ENCODE measurements at places on chromosomes 7 and 10. TPM values are rescaled to one million over a fixed set of nuclear protein-coding genes. Genes with fewer than 3 reads are reported as not detected.
A peak's percentile ranks its signal among the peaks of the same experiment; 100 is the strongest.

DNA sequence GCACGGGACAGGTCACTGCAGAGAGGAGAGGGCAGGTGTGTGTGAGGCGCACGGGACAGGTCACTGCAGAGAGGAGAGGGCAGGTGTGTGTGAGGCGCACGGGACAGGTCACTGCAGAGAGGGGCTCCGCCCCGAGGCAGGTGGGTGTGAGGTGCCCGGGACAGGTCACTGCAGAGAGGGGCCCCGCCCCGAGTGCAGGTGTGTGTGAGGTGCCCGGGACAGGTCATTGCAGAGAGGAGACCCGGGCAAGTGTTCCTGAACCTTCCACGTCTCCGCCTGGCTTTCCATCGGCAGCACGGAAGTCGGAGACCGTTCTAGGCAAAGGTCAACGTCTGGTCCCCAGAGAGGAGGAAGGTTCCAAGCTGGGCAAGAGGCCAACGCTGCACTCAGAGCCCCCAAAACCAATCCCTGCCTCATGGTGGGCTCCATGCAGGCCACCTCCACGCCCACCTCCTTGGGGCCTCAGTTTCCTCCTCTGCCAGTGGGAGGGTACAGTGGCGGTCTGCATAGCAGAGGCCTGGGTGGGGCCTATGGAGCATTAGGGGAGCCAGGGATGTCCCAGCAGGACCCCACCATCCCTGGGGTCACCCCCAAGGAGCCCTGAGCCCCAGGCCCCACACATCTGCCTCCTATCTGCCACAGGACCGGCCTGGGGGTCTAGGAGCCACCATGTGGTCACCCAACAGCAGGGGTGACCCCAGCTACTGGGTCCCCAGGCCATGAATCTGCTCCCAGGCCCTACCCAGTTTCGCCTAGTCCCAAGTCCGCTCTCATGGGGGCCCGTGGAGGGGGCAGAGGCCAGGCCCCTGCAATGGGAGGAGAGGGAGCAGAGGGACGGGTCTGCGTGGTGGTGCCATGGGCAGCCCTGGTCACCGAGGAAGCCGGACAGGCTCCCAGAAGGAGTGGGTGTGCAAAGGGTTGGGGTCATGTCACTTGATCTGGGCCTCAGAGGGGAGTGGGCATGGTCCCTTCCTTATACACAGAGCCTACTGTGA lies 57.0 kb downstream of the STK32C start:
- H3K4me3 ChIP-seq: no peak overlapping the region
- H3K27me3 ChIP-seq: peaks cover 31% of the 10 kb centered on the region
- no peaks in the 10 kb centered on the region for H3K36me3 ChIP-seq
- H3K4me1 ChIP-seq: peaks cover 3% of the 10 kb centered on the region

DNA sequence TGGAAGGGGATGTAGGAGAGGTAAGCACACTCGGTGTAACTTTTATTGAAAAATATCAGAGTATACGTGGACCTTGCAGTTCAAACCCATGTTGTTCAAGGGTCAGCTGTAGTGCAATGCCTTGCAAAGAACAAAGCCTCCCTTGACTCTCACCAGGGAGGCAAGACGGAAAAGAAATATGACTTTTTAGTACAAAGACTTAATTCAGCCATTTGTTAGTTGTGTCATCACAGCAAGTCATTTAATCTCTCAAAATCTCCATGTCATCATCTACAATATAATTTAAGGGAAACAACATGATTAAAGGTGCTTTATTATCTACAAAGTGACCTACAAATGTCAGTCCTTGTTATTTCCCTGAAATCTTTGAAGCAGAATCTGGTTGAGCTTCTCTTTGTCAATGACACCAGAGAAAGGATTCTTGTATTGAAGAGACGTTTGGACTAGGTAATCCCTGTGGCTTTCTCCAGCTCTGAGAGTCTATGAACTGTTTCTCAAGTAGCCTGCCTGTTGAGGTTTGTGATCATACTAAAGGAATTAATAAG lies 502.8 kb downstream of the REEP3 start:
- H3K27ac ChIP-seq: no peak overlapping the region
- no peaks in the 10 kb centered on the region for H3K36me3 ChIP-seq
- DNase-seq: no peak
- no peak overlapping the region for H3K4me3 ChIP-seq
- no peaks in the 10 kb centered on the region for H3K4me1 ChIP-seq

DNA sequence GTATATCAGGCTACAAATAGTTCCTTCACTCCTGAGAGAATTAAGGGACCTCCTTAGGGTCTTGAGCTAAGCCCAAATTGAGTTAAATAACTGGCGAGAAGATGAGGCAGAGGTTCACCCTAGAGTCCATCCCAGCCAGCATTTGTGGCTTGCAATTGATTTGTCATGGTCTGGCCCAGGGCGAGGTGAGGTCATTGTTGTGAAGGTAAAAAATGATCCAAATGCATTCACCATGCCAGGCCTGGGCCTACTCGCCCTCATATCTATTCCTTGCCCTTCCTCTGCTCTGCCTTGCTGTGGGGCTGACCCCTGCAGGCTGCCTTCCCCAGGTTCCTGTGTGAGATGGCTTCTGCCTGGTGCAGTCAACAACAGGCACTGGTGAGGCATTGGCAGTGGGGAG lies 207.2 kb downstream of the ZNF365 start:
- H3K4me1 ChIP-seq: peaks cover 3% of the 10 kb centered on the region
- no peak overlapping the region for H3K4me3 ChIP-seq
- H3K27ac ChIP-seq: no peak overlapping the region
- no peaks in the 10 kb centered on the region for H3K36me3 ChIP-seq
- DNase-seq: no peak
- H3K27me3 ChIP-seq: peaks cover 3% of the 10 kb centered on the region

- no peaks in the 10 kb centered on the region for H3K27me3 ChIP-seq
- H3K27ac ChIP-seq: no peak overlapping the region
- H3K4me3 ChIP-seq: no peak overlapping the region
- H3K36me3 ChIP-seq: peaks cover 9% of the 10 kb centered on the region
- DNase-seq: no peak
Measured at GRCh38 chr10:32746869-32747268, 211.2 kb downstream of the ITGB1 start.

- no peak overlapping the region for H3K4me3 ChIP-seq
- no peaks in the 10 kb centered on the region for H3K27me3 ChIP-seq
- DNase-seq: no peak
Measured at GRCh38 chr7:18175801-18176450, 148.3 kb upstream of the PRPS1L1 start.

DNA sequence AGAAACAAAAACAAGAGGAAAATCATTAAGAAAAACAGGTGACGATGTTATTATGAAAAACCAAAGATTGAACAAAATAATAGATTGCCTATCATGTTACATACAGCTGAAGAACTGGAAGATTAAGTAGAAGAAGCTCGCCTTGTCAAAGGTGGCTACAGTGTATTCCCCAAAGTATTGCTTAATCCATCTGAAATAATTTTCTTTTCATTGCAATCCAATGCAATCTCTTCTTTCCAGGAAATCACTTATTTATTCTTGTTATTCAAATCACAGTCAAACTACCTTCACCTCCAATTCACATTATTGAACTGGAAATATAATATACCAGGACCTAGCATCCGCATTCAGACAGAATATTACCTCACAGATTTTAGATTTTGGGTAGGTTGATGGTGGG lies 235.9 kb downstream of the AHR start:
- H3K27ac ChIP-seq: no peak overlapping the region
- no peaks in the 10 kb centered on the region for H3K27me3 ChIP-seq
- peaks cover 15% of the 10 kb centered on the region for H3K4me1 ChIP-seq
- DNase-seq: no peak
- no peaks in the 10 kb centered on the region for H3K36me3 ChIP-seq

DNA sequence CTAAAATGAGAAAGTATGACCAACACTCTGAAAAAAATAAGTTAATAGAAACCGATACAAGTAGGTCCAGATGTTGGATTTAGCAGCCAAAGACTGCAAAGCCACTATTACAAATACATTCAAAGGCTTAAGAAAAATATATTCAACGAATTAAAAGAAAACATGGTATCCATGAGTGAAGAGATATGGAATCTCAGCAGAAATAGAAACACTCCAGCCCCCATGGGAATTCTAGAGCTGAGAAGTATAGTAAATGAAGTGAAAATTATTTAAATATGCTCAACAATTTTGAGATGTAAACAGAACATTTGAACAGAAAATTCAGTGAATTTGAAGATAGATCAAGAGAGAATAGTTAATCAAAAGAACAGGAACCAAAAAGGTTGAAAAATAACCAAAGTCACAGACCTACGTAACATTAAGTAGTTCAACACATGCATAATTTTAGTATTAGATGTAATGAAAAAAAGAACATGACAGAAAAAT lies 72.0 kb upstream of the WIPF3 start:
- peaks cover 3% of the 10 kb centered on the region for H3K4me1 ChIP-seq
- no peak for DNase-seq
- no peaks in the 10 kb centered on the region for H3K27me3 ChIP-seq
- H3K27ac ChIP-seq: no peak overlapping the region
- H3K36me3 ChIP-seq: no peaks in the 10 kb centered on the region

DNA sequence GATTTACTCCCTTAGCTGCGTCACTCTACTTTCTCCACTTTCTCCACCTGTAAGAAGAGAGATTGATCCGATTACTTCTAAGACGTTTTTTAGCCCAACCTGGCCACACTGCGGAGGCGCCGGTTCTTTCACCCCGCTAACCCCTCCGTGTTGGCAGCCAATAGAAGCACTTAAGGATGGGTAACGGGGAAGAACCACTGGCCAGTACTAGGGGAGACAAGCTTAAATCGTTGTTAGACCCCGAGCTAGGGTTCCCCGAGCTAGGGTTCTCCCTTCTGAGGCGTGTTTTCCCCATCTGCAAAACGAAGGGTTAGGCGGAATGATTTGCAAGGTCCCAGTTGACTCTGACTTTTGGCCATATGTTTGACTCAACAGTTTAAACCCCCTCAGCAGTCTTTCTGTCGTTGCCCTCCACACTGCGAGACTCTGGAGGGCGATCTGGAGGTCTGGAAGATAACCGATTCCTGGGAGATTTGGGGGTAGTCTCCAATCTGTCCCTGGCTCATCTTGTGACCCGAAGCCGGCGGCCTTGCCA lies 644 bp downstream of the UMAD1 start:
- peak overlapping the region; percentile 96 for H3K4me3 ChIP-seq
- H3K27ac ChIP-seq: peak overlapping the region; percentile 98
- H3K27me3 ChIP-seq: no peaks in the 10 kb centered on the region
- no peak for DNase-seq
- H3K36me3 ChIP-seq: peaks cover 9% of the 10 kb centered on the region

DNA sequence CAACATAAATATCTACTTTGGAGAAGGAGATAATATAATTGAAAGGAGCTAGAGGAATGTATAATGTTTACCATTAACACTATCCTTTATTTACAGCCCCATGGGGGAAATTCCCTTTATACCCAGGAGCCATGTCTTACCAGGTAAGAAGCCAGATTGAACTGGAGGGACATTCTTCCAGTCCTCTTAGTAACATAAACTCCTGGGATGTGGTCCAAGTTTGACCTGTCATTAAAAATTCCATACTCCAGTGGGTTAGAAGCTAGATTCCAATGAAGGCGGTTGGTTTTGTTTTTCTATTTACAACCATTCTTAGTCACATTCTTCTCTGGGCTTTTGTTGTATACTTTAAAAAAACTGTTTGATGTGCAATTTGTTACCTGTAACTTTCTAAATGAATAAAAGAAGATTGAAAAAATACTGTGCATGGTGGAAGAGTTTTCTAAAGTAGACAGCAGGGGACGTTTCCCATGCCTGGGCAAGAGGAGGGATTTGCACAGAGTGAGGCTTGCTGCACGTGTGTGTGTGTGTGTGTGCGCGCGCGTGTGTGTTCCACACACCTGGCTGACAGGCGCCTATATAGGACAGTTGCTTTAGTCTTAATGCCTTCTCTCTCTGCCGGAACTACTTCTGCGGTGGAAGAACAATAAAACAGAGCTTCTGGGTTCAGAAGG lies 2.0 kb downstream of the PLCE1 start:
- no peak overlapping the region for H3K4me3 ChIP-seq
- no peak for DNase-seq
- H3K4me1 ChIP-seq: peaks cover 44% of the 10 kb centered on the region

- H3K27me3 ChIP-seq: no peaks in the 10 kb centered on the region
- peaks cover 18% of the 10 kb centered on the region for H3K4me1 ChIP-seq
- H3K27ac ChIP-seq: peak overlapping the region; percentile 76
- no peak for DNase-seq
- no peaks in the 10 kb centered on the region for H3K36me3 ChIP-seq
- peak overlapping the region; percentile 35 for H3K4me3 ChIP-seq
Measured at GRCh38 chr10:93299195-93299594, 182.9 kb downstream of the MYOF start.

GRCh38 chr7:134515569-134516468 lies 11.5 kb upstream of the AKR1B10 start:
- no peak overlapping the region for H3K4me3 ChIP-seq
- DNase-seq: no peak
- peaks cover 10% of the 10 kb centered on the region for H3K4me1 ChIP-seq

GRCh38 chr10:88066876-88067275 lies 203.5 kb downstream of the PTEN start:
- no peaks in the 10 kb centered on the region for H3K27me3 ChIP-seq
- H3K4me1 ChIP-seq: peaks cover 10% of the 10 kb centered on the region
- DNase-seq: no peak

GRCh38 chr7:1695800-1696454 lies 25.9 kb downstream of the ELFN1 start:
- no peak for DNase-seq
- H3K27ac ChIP-seq: no peak overlapping the region
- no peak overlapping the region for H3K4me3 ChIP-seq
- H3K36me3 ChIP-seq: peaks cover 7% of the 10 kb centered on the region
- peaks cover 25% of the 10 kb centered on the region for H3K27me3 ChIP-seq

The SFR1 gene
- 6.4 TPM for total RNA-seq

The TFAM gene
- 52.7 TPM for total RNA-seq

The MLXIPL gene
- total RNA-seq: 1.5 TPM

The GRID1 gene
- total RNA-seq: 0.22 TPM

The OGDHL gene
- 10.4 TPM for total RNA-seq

The TRIM24 gene
- total RNA-seq: 86.6 TPM

The TAS2R5 gene
- total RNA-seq: 5.9 TPM

The CEP55 gene
- total RNA-seq: 6.0 TPM

The PIK3CG gene
- 0.09 TPM for total RNA-seq

The POLR3A gene
- total RNA-seq: 23.9 TPM
